NCI-H1105 treated with DMSO at 0.1 percent for 48 hours (cell line): ENCODE measurements at places on chromosomes 6 and 20.

DNA sequence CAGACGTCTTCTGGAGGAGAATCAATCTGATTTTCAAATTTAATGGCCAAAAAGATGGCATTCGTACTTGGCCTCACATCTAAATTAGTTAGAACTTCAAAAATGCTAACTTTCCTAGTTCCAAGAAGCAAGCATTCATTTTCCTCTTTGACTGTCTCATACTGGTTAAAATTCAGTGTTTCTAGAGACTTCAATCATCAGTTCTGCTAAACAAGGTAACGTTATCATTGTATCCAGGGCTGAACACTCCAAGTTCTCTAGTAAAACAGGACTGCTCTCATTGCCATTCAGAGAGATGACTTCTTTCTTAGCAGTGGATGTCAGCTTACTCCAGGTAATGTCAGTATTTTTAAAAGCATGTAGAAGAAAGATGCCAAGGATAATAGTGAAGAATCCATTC, 34.6 kb upstream of the ENTPD6 start:
- no peak for DNase-seq

DNA sequence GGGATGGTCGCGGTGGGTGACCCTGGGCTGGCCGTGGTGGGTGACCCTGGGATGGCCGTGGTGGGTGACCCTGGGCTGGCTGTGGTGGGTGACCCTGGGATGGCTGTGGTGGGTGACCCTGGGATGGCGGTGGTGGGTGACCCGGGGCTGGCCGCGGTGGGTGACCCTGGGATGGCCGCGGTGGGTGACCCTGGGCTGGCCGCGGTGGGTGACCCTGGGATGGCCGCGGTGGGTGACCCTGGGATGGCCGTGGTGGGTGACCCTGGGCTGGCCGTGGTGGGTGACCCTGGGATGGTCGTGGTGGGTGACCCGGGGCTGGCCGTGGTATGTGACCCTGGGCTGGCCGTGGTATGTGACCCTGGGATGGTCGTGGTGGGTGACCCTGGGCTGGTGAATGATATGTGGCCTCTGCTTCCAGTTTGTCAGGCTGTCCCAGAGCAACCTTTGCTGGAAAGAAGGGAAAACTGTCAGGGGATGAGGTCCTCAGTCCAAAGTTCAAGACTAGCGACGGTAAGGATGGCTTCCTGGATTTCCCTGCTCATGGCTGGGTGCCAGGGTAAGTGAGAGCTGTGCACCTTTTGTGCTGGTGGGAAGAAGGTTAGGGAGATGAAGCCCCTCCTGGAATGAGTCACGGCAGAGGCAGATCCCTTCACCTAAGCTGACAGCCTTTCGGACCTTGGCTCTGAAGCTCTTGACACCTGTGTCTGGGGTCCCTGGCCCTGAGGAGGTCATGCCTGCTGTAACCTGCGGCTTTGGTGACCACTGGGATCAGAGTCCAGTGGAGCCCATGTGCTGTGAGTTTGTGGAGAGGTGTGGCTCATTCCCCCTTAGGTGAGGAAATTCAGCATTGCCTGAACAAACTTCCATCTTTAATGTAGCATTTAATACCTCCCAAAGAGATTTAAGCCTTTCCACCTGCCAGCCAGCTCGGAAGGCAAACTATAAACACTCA, 19.1 kb upstream of the PCMTD2 start:
- no peak for DNase-seq

- DNase-seq: no peak
Observed at GRCh38 chr6:158611541-158612370, 32.8 kb downstream of the DYNLT1 start.

GRCh38 chr6:104941729-104942091, 15.2 kb upstream of the LIN28B start:
- no peak for DNase-seq

GRCh38 chr20:62238569-62239277, 402 bp downstream of the OSBPL2 start:
- DNase-seq: no peak

GRCh38 chr20:56200456-56200855, 48.1 kb upstream of the MC3R start:
- DNase-seq: no peak
